ENCODE measurements at places on chromosomes 3 and 15. TPM values are rescaled to one million over a fixed set of nuclear protein-coding genes. Genes with fewer than 3 reads are reported as not detected.

Gene RLBP1
- not detected for total RNA-seq

Gene KBTBD12
- not detected for total RNA-seq

Gene MESP2
- not detected for total RNA-seq

Gene EOMES
- 6.2 TPM for total RNA-seq

DNA sequence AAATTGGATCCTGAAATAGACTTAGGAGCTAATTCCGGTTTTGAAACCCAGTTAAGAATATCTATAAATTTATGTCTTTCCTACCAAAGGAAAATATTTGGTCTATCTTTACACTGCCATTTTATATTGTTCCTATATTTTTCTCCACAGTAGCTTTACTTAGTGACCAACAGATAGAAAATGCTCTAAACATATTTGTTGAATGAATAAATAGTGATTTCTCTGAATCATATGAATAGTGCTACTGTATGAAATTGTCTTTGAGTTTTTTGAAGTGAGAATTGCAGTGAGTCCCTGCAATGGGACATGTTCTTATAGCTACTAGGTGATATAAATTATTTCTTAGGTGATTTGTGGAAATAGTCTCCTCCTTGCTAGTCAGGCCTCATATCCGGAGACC, 18.5 kb upstream of the EID1 start:
- H3K36me3 ChIP-seq, result no peaks in the 10 kb centered on the region
- DNase-seq, result no peak
- H3K4me3 ChIP-seq, result no peak overlapping the region
- no peak overlapping the region for H3K27ac ChIP-seq
- no peaks in the 10 kb centered on the region for H3K27me3 ChIP-seq

- no peak overlapping the region for H3K27ac ChIP-seq
- no peaks in the 10 kb centered on the region for H3K27me3 ChIP-seq
- H3K36me3 ChIP-seq, result no peaks in the 10 kb centered on the region
- H3K4me1 ChIP-seq, result no peaks in the 10 kb centered on the region
- DNase-seq, result no peak
These were observed 561.7 kb upstream of the ALCAM start for GRCh38 chr3:104805042-104805441.

GRCh38 chr3:184647405-184647936, 64.4 kb downstream of the MAGEF1 start:
- no peak overlapping the region for H3K4me3 ChIP-seq
- no peak for DNase-seq
- peaks cover 14% of the 10 kb centered on the region for H3K27me3 ChIP-seq
- H3K4me1 ChIP-seq, result no peaks in the 10 kb centered on the region

DNA sequence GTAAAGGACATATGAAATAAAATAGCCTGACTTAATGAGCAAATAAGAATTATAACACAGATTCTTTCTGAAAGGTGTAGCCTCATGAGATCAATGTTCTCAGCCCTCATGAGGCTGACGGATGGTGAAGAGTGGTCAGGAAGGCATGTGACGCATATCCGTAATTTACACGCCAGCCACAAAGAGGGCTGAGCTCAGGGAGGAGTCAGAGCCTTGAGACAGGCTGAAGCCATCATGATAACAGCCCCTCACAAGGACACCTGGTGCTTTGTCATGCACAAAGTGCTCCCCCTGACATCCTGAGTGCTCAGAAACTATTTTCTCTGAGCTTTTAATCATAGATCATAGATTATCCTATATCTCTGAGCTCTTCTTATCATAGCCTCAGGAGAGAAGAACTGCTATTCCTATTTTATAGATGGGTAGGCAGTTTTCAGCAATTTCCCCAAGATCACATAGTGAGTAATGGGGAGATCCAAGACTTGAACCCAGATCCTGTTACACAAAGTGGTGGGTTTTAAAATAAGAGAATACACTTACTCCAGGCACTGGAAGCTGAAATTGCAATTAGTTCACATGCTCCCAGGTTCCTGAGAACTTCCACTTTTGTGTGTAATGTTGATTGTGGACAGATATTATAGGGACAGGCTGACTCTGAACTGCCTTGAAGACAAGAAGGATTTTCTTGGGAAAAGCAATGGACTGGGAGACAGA, 267.1 kb downstream of the RPLP1 start:
- H3K4me1 ChIP-seq, result peaks cover 78% of the 10 kb centered on the region
- no peaks in the 10 kb centered on the region for H3K27me3 ChIP-seq
- DNase-seq, result peak; percentile 59
- H3K4me3 ChIP-seq, result no peak overlapping the region
- H3K36me3 ChIP-seq, result no peaks in the 10 kb centered on the region

DNA sequence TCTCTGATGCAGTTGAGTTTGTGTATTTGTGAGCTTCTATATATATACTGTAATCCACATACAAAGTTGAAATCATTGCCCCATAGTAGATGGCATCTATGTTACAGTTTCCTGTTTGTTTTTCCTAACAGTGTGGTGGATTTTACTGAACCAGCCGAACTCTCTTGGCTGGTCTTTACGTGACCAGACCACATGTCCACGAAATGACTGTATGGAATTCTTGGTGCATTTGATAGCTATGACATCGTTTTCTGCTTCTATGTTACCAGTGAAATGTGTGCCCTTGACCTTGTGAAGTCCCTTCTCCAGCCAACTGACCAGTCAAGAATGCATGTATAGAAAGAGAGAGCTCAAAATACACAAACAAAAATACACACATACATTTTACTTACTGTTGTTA, 1.8 kb downstream of the KCNMB2 start:
- H3K4me3 ChIP-seq, result no peak overlapping the region
- H3K27me3 ChIP-seq, result peaks cover 5% of the 10 kb centered on the region
- no peak overlapping the region for H3K27ac ChIP-seq
- H3K4me1 ChIP-seq, result no peaks in the 10 kb centered on the region
- no peak for DNase-seq
- H3K36me3 ChIP-seq, result no peaks in the 10 kb centered on the region

GRCh38 chr15:94105760-94106159, 125.6 kb upstream of the MCTP2 start:
- peaks cover 3% of the 10 kb centered on the region for H3K27me3 ChIP-seq
- H3K27ac ChIP-seq, result no peak overlapping the region
- H3K36me3 ChIP-seq, result no peaks in the 10 kb centered on the region
- DNase-seq, result no peak
- no peaks in the 10 kb centered on the region for H3K4me1 ChIP-seq
- no peak overlapping the region for H3K4me3 ChIP-seq

DNA sequence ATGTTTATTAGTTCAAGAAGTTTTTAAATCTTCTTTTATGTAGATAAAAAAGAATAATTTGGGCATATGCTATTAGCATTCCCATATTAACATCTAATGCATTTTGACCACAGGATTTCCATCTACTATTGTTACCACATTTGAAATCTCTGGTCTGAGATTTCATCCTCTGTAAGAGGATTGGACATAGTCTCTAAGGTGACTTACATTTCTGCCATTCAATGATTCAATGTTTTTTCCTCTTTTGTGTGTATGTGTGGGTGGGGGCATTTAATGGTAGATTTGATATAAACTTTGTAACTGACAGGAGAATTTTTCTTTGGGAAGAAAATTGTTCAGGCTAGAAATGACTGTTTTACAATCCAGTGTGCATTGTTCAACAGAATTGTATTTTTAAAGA, 307.3 kb upstream of the RBMS3 start:
- no peak overlapping the region for H3K4me3 ChIP-seq
- H3K4me1 ChIP-seq, result no peaks in the 10 kb centered on the region
- no peak overlapping the region for H3K27ac ChIP-seq
- H3K36me3 ChIP-seq, result no peaks in the 10 kb centered on the region
- no peak for DNase-seq
- no peaks in the 10 kb centered on the region for H3K27me3 ChIP-seq

DNA sequence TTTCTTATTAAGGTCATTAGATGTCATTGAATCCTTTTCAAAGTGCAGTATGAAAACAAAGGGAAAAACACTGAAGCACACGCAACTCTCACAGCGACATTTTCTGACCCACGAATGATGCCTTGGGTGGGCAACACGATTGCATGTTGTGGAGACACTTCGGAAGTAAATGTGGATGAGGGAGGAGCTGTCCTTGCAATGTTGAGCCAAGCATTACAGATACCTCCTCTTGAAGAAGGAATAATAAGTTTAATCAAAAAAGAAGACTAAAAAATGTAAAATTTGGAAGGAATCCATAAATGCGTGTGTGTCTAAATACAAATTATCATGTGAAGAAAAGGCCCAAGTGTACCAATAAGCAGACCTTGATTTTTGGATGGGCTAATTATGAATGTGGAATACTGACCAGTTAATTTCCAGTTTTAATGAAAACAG, 16.9 kb downstream of the THBS1 start:
- no peak overlapping the region for H3K27ac ChIP-seq
- DNase-seq, result no peak
- H3K36me3 ChIP-seq, result no peaks in the 10 kb centered on the region
- no peaks in the 10 kb centered on the region for H3K4me1 ChIP-seq

- no peak overlapping the region for H3K27ac ChIP-seq
- DNase-seq, result no peak
- H3K27me3 ChIP-seq, result no peaks in the 10 kb centered on the region
These were observed 114.5 kb upstream of the MANF start for GRCh38 chr3:51270559-51270958.

DNA sequence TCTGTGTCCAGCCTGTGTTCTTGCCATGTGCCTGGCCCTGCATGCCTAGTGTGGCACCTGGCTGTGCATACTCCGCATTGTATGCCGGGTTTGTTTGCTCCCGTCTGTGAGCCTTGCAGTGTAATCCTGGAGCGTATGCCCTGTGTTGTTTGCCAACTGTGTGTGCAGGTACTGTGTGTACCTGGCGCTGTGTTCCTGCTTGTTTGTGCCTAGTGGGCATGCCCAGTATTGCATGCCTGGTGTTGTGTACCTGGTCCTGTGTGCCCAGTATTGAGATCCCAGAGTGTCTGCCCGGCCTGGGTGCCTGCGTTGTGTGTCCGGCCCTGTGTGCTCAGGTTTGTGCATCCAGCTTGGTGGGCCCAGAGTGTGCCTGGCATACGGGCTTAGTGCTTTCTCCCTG, 54.5 kb upstream of the CHRNA7 start:
- no peak overlapping the region for H3K27ac ChIP-seq
- H3K36me3 ChIP-seq, result no peaks in the 10 kb centered on the region
- no peak for DNase-seq

- no peaks in the 10 kb centered on the region for H3K4me1 ChIP-seq
- H3K27me3 ChIP-seq, result no peaks in the 10 kb centered on the region
- H3K4me3 ChIP-seq, result no peak overlapping the region
- H3K27ac ChIP-seq, result no peak overlapping the region
- H3K36me3 ChIP-seq, result peaks cover 4% of the 10 kb centered on the region
- no peak for DNase-seq
These were observed 78.9 kb downstream of the SLTM start for GRCh38 chr15:58854593-58854992.

Data from T-cell (primary cell).